ENCODE measurements at places on chromosomes 1 and 21. TPM values are rescaled to one million over a fixed set of nuclear protein-coding genes. Genes with fewer than 3 reads are reported as not detected.

The WLS gene
- total RNA-seq = 88.3 TPM

The SAMD13 gene
- 31.0 TPM for total RNA-seq

DNA sequence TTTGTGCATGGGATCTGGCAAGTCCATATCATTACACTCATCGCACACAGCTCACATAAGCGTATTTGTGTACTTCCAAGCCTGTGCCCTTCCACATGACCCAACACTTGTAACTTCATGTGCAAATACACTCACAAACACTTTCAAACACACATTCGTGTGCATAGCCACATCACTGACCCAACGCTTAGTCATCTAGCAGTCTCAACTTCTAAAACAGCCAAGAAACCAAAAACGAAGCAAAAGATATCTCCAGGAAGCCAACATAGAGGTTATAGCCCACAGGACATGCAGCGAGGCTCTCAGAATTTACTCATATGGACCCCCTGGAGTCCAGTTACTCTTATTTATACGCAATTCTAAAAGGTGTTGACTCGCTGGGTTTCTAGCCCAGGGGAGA, 10.9 kb upstream of the GOLT1A start:
- no peak overlapping the region for H3K27ac ChIP-seq
- H3K36me3 ChIP-seq = peaks cover 9% of the 10 kb centered on the region
- H3K4me1 ChIP-seq = no peaks in the 10 kb centered on the region
- no peak overlapping the region for H3K4me3 ChIP-seq
- no peaks in the 10 kb centered on the region for H3K27me3 ChIP-seq

GRCh38 chr21:33334191-33334590, 9.4 kb downstream of the IFNAR1 start:
- no peak overlapping the region for H3K4me3 ChIP-seq
- no peaks in the 10 kb centered on the region for H3K36me3 ChIP-seq
- no peak overlapping the region for H3K27ac ChIP-seq
- DNase-seq = no peak

DNA sequence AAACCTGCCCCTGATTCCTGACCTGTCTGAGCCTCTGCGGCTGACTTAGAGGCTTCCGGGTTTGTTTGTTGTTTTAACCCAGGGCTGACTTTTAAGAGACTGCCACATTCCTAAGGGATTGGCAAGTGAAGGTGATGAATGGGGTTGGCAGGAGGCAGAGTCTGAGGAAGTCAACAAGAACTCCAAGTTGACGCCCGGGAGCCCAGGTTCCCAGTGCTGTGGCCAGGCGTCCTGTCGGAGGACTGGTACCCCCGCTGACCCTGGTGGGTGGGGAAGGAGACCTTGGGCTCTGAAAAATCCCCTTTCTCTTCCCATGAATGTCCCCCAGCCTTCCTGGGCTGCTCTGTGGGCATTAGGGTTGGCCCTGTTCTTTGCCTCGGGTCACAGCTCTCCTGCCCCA, 19.7 kb upstream of the EPS8L3 start:
- H3K27me3 ChIP-seq = no peaks in the 10 kb centered on the region
- peaks cover 4% of the 10 kb centered on the region for H3K4me1 ChIP-seq
- no peak overlapping the region for H3K27ac ChIP-seq
- H3K4me3 ChIP-seq = no peak overlapping the region
- DNase-seq = no peak
- no peaks in the 10 kb centered on the region for H3K36me3 ChIP-seq

GRCh38 chr21:39348355-39349210, at the start of gene HMGN1:
TSS of gene HMGN1 (minus strand) at chr21:39349088. CDS start at chr21:39348917, 171 bp downstream.
- H3K36me3 ChIP-seq = no peaks in the 10 kb centered on the region
- H3K4me3 ChIP-seq = peak within 1 kb of the TSS; percentile 56
- peaks cover 5% of the 10 kb centered on the region for H3K4me1 ChIP-seq
- H3K27ac ChIP-seq = peak within 1 kb of the TSS; percentile 97
- H3K27me3 ChIP-seq = no peaks in the 10 kb centered on the region

All from colonic mucosa (tissue), 4 donors.